ENCODE measurements at places on chromosomes 4 and X.

DNA sequence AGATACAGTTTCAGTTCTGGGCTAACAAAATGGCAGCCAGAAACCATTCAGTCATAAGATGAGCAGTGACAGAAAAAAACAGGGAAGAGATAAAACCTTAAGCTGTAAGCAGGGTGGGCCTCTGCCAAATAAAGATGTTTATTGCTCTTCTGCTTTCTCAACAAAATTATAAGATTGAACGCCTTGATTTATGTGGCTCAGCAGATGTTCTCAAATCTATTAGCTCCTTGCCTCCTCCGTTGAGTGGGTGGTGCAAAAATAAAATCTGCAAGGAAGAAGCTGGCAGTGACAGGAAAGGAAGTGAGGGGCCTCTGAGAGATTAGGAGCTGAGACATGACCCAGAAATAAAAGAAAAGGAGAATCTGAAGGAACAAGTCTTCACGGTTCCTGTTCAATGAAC lies 206.6 kb downstream of the PTTG2 start:
- DNase-seq = no peak

DNA sequence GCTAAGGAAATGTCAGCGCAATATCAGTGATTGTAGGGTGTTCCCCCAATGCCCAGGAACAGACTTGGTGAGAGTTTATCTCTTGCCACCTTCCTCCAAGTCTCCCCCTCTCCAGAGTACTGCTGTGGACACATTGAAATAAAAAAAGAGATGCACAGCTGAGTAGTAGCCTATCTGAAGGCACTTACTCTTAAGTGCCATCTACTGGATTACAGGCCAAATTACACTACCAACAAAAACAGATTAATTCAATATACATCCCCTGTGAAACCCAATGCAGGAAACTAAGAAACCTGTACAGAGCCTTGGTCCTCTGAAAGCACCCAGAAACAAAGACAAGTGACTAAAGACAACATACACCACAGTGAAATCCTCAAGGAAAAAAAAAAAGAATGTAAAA lies 460.3 kb downstream of the ZIC3 start:
- DNase-seq = no peak

- no peak for DNase-seq
These were observed 69.6 kb upstream of the ATXN3L start for GRCh38 chrX:13389501-13389900.

GRCh38 chr4:40165916-40166315 lies 30.9 kb upstream of the RHOH start:
- DNase-seq = no peak

DNA sequence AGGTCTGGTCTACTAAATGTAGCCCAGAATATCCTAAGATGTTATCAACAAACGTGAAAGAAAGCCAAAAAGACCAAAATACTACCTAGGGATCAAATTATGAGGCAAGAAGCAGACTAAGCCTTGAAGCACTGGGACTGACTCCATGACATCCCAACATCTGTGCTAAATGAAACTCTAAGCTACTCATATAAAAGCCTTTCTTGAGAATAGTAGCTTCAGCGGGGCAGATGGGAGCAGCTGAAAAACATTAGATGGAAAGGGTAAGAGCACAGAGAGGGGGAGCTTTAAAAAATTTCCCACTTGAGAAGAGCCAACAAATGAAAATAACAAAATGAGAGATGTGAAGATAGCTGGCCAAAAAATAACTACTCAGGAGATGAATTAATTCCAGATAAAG lies 81.7 kb downstream of the MAD2L1 start:
- no peak for DNase-seq

- DNase-seq = peak; percentile 52
These were observed 915 bp upstream of the RAB33B start for GRCh38 chr4:139453041-139453370.

DNA sequence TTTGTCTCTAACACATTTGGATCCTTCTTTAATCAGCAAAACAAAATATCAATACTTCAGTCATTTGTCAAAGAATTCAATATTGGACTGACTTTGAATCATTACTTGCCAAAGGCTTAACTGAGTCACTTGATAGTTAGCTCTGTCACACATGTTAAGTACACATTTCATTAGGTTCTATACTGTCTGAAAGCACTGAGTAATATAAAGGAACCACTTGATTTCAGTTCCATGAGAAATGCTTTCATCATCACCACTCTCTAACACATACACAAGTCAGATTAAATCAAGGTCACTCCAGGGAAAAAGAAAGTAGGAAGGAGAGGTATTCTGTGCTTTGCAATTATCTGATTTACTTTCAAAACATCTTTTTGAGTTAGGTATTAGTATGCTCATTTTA lies 1233.1 kb downstream of the C4orf33 start:
- DNase-seq = no peak

DNA sequence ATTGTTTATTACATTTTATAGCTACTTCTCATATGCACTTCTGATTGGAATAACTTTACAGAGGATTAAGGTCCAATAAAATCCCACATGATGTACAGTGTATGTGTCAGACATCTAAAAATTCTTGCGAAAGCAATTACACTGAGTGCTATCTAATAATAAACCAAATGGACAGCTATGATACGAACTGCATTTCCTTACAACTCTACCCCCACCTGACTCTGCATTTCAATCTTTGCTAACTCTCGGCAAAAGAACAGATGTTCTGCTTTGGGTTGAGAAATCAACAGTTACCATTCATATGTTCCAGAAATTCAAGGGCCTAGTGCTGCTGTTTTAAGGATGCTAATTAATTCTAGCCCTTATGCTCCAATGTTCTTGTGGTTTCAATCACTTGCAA lies 287.9 kb upstream of the NOCT start:
- no peak for DNase-seq

DNA sequence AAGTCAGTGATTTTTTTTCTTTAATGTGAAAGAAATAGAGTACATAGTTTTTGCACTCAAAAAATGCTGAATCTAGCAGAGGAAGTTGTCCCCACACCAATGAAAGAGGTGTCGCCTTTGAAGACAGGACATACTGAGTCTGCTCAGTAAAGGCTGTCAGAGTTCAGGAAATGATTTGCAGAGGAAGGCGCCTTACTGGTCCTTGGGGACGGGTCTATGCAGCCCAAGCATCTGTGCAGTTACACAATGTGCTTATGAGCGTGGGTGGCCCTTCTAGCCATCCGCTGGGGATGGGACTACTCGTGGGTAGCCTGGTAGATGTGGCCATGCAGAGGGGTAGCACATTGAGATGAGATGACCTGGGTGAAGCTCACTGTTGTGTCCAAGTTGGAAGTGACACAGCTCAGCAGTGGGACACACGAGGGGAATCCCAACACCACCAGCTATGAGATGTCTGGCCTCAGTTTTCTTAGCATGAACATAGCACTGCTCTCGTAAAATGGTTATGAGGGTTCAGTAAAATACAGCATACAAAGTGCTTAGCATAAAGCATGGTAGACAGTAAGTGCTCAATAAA lies 116.5 kb upstream of the RBPJ start:
- no peak for DNase-seq

GRCh38 chr4:27218013-27218412 lies 357.4 kb downstream of the STIM2 start:
- no peak for DNase-seq

DNA sequence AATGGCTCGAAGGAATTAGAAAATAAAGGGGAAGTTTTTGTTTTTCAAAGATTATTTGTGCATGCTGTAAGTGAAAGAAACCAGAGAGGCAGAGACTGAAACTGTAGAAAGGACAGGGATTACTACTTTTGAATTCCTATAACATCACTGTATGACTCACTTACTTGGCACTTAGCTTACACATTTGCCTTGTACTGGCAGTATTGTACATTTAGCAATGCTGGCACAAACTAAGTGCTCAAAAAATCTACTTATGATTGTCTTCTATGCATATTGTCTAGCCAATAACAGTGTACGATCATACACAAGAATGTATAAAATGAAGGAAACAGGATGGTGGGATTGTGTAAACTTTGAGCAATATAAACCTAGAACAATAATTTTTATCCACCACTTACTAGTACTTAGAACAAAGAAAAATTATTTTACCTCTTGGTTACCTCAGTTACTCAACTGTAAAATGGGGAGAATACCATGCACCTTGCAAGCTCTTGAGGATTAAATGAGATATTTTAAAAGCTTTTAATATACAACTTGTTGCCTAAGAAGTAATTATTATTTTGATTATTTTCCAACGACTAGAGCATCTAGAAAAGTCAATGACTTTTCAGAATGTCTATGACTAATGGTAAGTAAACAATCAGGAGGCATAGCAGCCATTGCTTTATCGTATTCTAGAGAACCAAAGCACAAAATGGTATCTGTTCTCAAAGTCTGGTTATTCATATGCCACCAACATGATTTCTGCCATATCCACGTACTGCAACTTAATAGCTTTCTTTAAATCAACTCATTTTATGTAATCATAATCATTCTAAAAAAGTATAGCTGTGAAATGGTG lies 4.7 kb downstream of the FAM120C start:
- DNase-seq = no peak

DNA sequence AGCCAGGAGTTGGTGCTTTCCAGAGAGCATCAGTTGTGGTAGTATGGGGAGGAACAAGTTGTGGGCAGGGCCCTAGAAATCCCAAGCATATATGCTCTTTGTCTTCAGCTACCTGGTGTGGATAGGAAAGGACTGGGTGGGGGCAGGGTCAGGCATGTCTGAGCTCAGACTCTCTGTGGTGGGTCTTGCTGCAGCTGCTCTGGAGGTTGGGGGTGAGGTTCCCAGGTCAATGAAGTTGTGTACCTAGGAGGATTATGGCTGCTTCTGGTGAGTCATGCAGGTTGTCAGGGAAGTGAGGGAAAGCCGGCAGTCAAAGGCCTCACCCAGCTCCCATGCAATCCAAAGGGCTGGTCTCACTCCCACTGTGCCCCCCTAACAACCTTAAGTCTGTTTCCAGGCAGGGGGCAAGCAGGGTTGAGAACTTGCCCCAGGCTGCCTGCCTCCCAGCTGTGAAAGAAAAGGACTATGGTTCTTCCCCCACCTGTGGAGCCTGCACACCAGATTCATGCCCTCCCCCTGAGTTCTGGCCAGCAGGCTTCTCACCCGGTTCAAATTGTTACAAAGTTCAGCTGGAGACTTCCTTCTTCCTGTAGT lies 30.4 kb upstream of the QRFPR start:
- no peak for DNase-seq

- DNase-seq = no peak
These were observed 5.7 kb upstream of the PPEF2 start for GRCh38 chr4:75907966-75908365.

DNA sequence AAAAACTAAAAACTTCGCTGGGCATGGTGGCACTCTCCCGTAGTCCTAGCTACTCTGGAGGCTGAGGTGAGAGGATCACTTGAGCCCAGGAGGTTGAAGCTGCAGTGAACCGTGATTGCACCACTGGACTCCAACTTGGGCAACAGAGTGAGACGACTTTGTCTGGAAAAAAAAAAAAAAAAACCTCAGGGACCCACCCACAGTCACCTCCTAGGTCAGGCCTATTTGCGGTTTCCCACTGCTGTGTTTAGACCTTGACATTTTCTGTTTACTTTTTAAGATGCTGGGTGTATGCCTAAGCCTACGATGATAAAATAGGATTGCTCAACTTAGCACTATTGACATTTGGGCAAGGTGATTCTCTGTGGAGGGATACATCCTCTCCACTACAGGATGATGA lies 197.4 kb upstream of the TBL1X start:
- DNase-seq = no peak

- DNase-seq = no peak
These were observed 16.1 kb upstream of the TASL start for GRCh38 chrX:30593440-30594200.

- DNase-seq = no peak
These were observed 6.3 kb downstream of the FNIP2 start for GRCh38 chr4:158775091-158775651.

GRCh38 chr4:57191523-57192034 lies 81.4 kb upstream of the IGFBP7 start:
- DNase-seq = no peak

GRCh38 chr4:159264057-159264456 lies 161.2 kb downstream of the RAPGEF2 start:
- no peak for DNase-seq

GRCh38 chr4:8921465-8921864 lies 49.8 kb upstream of the HMX1 start:
- DNase-seq = no peak

- DNase-seq = no peak
These were observed 305.7 kb downstream of the ARHGAP24 start for GRCh38 chr4:85780664-85781063.

GRCh38 chrX:14363728-14364127 lies 165.6 kb upstream of the GLRA2 start:
- DNase-seq = no peak

- no peak for DNase-seq
These were observed 59.5 kb downstream of the SLC10A7 start for GRCh38 chr4:146462251-146462650.

DNA sequence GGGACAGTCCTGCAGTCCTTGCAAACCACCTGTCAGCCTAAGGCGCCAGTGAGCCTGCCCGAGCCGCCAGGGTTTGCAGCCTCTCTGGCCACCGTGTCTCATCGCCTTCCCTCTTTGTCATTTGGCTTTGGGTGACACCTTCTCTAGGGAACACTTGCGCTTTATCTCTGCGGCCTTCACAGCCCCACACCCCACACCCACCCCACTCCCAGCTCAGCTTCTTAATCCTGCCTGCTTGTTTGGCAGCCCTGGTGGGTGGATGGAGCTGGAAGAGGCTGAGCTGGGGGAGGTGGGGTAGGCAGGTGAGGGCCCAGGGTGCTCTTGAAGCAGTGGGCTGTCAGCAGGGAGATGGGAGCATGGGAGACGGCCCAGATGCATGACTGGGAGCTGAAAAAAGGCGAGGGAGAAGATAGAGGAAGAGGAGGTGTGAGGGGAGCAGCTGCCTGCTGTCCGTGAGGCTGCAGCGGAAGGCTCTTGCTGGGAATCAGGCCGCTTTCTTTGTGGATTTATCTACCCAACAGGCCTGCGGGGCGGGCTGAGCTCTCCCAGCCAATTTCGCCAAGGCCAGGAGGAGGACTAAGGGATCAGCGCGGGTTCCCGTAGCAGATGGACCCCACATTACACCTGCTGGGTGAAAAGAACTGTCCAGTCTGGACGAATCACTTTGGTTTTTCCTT lies 97.5 kb upstream of the STOX2 start:
- no peak for DNase-seq

DNA sequence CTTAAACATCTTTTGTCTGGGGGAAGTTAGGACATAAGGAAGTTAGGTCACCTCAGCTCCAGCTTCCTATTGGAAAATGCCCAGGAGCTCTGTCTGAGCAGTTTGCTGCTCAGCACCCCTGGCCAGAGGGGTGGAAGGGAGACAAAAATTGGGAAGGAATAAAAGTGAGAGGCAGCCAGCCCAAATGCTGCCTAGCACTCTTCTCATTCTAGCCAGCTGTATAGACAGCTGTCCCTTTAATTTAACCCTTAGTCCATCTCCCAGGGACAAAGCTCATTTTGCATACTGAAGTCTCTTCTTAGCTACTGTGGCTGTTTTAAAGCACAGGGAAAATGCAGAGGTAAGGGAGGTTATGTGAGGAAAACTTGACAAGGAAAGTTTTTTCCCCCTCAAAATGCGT lies 89.5 kb upstream of the CITED1 start:
- DNase-seq = no peak

- DNase-seq = no peak
These were observed 173.0 kb downstream of the RBM46 start for GRCh38 chr4:154954117-154954516.

All from activated T-helper 1 cell treated with anti-CD3 and anti-CD28 coated beads, Interleukin-2, amount 50 U/mL, for 16 hours (primary cell).